ENCODE measurements at places on chromosomes 6 and 20.

GRCh38 chr20:419556-420165 lies 11.6 kb downstream of the RBCK1 start:
- DNase-seq, result no peak

DNA sequence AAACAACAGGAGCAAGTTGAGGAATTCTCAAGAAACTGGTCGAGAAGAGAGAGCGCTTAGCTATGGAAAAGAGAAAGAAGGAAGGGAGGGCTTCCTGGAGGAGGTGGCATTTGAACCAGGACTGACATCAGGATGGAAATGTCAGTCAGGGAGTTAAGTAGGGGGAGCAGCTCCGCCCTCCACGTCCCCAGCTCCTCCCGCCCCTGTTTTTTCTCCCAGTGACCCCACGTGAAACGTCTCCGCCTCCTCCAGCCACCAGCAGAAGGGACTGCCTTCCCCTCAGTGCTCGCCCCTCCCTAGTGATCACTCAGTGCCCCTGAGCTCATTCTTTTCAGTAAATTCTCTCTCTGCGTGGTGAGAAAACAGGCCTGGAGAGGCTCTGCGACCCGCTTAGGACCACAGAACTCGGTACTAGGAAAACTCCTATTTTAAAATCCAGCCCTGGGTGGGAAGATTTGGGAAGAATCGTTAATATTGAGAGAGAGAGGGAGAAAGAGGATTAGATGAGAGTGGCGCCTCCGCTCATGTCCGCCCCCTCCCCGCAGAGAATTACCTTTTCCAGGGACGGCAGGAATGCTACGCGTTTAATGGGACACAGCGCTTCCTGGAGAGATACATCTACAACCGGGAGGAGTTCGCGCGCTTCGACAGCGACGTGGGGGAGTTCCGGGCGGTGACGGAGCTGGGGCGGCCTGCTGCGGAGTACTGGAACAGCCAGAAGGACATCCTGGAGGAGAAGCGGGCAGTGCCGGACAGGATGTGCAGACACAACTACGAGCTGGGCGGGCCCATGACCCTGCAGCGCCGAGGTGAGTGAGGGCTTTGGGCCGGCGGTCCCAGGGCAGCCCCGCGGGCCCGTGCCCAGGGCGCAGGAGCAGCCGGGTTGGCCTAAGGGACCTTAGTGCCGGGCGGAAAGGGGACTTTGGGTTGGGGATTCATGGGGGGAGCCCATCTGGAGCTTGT lies 4.6 kb downstream of the HLA-DPB1 start:
- DNase-seq, result no peak

- no peak for DNase-seq
These were observed 11.9 kb downstream of the C6orf89 start for GRCh38 chr6:36897609-36898008.

DNA sequence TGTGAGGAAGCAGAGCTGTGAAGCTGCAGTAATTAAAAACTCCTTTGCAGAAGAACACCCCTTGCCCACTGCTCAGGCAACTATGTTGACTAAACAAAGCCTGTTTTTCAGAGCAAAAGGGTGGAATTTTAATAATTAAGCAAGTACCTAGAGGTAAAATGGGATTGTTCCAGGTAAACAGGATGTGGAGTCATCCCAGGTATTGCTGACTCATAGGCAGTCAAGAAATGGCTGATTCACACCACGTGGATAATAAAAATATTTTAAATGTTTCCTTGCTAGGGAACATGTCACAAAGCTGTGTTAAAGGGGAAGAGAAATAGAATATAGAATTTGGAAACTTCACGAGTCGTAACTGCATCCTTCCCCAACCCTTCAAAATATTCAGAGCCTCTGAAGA lies 491.8 kb downstream of the BTBD3 start:
- no peak for DNase-seq

- no peak for DNase-seq
These were observed 5.9 kb upstream of the SULF2 start for GRCh38 chr20:47791084-47791599.

Data from stimulated activated CD8-positive, alpha-beta memory T cell treated with anti-CD3 and anti-CD28 coated beads, Interleukin-7, amount 100 ng/mL, for 24 hours (primary cell).